Activated CD4-positive, alpha-beta T cell treated with anti-CD3 and anti-CD28 coated beads for 4 hours (primary cell): ENCODE measurements at places on chromosomes 11 and 22.

GRCh38 chr11:12176410-12176809, 66.0 kb downstream of the MICAL2 start:
- DNase-seq = no peak

DNA sequence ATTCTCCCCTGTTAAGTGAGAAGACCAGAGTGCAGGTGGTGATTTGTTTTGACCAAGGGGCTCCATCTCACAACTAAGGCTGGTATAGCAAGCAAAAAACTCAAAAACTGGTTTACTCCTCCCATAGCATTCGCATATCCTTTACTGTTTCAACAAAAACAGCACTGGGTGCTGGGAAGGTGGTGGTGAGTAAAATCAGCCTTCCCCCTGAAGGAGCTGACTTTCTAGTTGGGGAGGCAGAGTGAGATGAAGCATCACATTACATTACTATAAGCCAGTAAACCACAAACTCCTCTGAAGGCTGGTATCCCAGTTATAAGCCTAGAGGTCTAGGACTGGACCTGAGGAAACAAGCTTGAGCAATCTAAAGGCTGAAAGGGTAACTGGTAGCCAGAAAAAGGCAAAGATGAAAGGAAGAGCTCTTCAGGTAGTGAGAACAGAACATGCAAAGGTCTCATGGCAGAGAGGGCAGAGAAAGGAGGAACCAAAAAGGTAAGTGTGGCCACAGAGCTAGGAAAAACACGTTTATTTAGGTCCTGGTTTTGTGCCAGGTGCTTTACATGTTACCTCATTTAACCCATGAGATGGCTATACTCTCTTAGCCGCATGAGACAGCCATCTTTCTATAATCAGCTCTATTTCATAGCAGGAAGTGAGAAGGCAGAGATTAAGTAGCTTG, 22.3 kb downstream of the TMEM123 start:
- DNase-seq = no peak

- DNase-seq = no peak
Measured at GRCh38 chr11:17563961-17564686, 17.1 kb downstream of the OTOG start.

DNA sequence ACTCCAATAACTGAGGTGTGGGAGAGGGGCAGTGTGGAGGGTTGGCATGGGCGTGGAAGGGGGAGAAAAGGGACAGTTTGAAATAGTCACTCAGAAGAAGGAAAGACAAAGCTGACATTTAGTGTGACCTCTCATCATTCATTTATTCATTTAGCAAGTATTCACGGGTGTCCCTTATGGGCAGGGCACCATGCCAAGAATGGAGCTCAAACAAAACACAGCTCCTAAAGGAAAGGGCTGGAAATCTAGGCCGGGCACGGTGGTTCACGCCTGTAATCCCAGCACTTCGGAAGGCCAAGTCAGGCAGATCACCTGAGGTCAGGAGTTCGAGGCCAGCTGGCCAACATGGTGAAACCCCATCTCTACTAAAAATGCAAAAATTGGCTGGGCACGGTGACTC, 19.4 kb upstream of the DGKZ start:
- no peak for DNase-seq

- no peak for DNase-seq
Measured at GRCh38 chr11:118834427-118835028, 43.6 kb upstream of the DDX6 start.

GRCh38 chr11:79227767-79228755, 212.8 kb downstream of the TENM4 start:
- no peak for DNase-seq

GRCh38 chr11:88629496-88629895, 292.0 kb upstream of the CTSC start:
- no peak for DNase-seq

DNA sequence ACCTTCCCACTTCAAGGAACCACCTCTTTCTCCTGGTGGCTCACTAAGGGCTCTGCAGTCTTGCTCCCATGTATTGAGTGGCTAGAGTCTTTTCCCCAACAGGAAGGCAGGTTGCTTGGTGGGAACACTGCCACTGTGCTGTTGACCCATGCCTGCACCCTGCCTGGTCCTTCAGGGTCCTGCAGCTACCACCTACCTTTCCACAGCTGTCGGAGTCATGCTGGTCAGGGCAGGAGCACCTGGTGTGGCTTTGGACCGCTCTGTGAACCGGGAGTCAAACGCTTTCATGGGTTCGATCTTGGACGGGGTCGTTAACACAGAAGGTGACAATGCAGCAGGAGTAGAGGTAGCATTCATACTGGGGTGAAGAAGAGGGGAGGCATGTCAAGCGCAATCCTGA, 56.1 kb downstream of the HIRA start:
- DNase-seq = no peak

- no peak for DNase-seq
Measured at GRCh38 chr11:31045335-31045734, 324.2 kb downstream of the DCDC1 start.

GRCh38 chr11:116782728-116783127, 5.1 kb downstream of the ZPR1 start:
- no peak for DNase-seq

DNA sequence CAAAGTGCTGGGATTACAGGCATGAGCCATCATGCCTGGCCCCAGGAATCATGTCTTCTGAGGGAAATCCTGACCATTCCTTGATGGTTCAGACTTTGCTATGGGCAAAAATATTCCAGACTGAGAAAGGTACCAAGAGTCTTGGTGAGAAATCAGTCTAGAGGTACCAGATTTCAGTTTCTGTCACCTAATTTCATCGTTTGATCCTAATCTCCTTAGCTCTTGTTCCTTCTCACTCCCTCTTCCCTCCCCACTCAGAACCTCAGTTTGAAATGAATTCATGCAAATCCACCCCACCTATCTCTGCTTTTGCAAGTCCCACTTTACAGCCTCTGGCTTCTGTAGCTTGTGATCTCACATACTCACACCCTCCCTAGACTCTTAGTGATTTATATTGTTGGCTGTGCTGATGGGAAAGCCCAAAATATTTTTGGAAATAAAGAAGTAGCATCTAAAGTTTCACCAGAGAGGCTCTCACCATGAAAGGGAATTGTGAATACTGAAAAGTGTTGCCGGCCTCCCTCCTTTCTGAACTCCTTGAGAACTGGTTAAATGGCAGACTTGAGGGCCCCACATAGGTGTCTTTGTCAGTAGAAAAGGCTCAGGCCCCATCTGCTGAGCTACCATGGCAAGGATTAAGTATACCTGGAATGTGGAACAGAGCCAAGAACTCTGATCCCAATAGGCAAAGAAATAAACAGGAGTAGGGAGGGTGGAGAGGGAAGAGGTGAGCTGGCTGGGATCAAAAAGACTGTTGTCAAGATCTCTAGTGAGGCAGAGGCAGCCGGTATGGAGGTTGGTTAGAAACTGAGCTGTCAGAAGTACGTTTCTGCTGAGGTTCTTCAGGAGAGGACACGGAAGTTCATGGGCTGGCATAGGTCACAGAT, 190.5 kb upstream of the MTMR2 start:
- DNase-seq = no peak

GRCh38 chr11:36617543-36618362, 19.7 kb upstream of the RAG2 start:
- DNase-seq = no peak

DNA sequence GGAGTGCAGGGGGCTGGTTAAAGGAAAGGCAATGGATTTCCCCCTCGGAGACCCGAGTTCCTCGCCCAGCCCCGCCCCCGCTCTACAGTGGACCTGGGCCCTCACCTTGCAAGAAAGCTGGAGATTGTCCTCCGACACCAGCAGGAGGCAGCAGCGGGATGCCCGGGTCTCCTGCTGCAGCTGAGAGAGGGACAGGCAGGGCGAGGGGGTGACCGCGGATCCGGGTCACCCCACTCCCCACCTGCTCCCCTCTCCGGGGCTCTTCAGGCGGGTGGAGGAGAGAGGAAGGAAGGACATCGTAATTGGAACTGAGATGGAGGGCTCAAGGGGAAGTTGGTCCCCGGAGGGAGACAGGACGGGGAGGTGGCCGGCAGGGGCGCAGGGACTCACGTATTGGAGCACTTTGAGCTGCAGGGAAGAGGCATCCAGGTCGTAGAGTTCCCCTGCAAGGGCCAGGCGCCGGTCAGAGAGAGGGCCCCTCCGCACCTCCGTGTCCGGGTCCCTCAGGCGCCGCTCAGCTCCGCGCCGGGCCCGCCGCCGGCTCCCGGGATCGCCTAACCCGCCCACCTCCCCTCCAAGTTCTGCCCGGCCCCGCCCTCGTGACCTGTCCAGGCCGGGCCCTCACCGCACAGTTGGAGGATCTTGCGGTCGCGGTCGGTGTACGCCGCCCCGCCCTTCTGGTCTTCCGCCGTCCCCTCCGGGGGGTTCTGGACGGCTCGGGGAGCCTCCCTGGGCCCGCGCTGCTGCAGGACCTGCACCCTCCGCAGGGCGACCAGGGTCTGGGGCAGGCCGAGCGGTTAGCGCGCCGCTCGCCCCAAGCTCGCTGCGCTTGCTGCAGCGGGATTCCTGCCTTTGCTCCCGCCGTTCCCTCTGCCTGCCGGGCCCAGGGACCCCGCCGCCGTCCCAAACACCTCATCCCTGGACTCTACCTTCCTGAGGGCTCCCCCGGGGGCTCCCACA, 84.1 kb downstream of the PDE2A start:
- peak; percentile 38 for DNase-seq
